ENCODE measurements at places on chromosomes 11 and 22.

DNA sequence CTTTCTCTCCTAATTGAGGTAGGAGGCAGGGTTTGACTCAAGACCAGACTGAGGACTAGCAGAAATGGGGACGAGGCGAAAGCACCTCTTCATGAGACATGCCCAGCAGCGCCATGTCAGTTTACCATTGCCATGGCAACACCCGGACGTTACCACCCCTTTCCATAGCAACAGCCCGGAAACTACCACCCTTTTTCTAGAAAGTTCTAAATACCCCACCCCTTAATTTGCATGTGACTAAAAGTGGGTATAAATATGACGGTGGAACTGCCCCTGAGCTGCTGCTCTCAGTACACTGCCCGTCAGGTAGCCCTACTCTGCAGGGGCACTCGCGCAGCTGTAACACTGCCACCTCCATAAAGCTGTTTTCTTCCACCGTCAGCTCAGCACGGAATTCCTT lies 5.9 kb upstream of the RAC2 start:
- DNase-seq: no peak

DNA sequence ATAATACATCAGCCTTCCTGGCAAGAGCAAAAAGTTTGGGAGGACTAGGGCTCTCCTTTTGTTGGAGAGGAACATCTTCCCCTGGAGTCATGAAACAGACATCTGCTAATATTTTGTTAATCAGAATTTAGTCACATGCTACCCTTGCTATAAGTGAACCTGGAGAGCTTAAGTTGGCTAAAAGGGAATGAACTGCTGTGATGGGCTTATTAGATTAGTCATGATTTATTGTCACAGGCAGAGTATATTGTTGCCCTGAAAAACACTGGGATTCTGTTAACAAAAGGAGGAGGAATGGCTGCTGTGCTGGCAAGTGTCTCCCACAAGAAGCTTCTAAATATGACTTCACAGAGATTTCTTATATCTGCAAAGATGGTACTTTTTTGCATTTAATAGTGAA lies 16.0 kb downstream of the TCP11L1 start:
- no peak for DNase-seq

GRCh38 chr11:106619320-106619990 lies 398.8 kb downstream of the GUCY1A2 start:
- DNase-seq: peak; percentile 45

- DNase-seq: peak; percentile 39
Measured at GRCh38 chr11:108069947-108070346, 51.4 kb upstream of the ACAT1 start.

DNA sequence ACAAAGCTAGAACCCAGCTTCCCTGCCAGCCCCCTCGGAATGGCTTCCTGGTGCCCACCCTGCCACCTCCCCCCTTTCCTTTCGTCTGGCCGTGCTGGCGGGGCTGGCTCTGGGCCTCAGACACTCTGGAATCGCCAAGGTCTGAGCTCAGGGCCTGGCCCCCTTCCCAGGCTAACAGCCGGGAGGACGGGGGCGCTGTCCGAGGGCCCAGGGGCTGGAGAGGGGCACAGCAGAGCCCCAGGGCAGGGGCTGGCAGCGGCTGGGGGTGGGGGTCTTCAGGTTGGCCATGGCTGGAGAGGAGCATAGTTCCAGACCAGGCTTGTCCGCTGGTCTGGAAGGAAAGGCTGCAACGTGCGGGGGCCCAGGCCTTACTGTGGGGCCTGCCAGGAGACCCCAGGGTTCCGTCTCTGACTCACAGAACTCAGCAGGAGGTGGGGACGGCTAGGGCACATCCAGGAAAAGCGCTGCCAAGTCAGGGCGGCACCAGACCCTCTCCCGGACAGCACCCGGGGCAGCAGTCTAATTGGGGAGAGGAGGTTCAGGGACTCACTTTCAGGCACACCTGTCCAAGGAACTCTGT lies 861 bp upstream of the LTBP3 start:
- DNase-seq: no peak

GRCh38 chr11:70861559-70861958 lies 390.8 kb downstream of the SHANK2 start:
- DNase-seq: no peak

GRCh38 chr22:35582861-35583670 lies 34.1 kb downstream of the MB start:
- peak; percentile 55 for DNase-seq

GRCh38 chr22:44919691-44920090 lies 90.1 kb downstream of the PHF21B start:
- no peak for DNase-seq

DNA sequence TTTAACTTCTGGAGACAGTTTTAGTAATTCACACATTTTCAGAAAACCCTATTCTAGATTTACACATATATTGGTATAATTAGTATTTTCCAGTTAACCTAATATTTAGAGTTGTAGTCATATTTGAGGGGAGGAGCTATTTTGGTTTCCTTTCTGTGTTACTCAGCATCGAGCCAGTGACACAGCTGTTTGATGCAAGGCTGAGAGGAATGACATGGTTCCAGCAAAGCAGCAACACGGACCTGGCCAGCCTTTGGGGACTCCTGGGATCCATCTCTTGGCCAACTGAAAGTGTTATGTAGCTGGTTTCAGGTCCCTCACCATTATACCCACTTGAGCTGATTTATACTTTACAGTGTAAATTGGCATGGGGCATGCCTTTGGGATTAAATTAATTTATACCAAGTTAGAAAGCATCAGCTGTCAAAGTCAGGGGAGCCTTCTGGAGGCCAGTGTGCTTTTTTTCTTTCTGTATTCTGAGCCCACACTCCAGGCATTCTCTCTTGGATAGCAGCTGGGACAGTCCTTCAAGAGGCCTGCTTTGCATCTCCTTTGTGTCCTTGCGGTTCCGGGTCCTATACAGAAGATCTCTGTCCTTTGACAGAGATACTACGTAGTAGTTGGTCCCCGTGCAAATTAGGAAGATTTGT lies 91.3 kb upstream of the SLC25A18 start:
- DNase-seq: no peak

DNA sequence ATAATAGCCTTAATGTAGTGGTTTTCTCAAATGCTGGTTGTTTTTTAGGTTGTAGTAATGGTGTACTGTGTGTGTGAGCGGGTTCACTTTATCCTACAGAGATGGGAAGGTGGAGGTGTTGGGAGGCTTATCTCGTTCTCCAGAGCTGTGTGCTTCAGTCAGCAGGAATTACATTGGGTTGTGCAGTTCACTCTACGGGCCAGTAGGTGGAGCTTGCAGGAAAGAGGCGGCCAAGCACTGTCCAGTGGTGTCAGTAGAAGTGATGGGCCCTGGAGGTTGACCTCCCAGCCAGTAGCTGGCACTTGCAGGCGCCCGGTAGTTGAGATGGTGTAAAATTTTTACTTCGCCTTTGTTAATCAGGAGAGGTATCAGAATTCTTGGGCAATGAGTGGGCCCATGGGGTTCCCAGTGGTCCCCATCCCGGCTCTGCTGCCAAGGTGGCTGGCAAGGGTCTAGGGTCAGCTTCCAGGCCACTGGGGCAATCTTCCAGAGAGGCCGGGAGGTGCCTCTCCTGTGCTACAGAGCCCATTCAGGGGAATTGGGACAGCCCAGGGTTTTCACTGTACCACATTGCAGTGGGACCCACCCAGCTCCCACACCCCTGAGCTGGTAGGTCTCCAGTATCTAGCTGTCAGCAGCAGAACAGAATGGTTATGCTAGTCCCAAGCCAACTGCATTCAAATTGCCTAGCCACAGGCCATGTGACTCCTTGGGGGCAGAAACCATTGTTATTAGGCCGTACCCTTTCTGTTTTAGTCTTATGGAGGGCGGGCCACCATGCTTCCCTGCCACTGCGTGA lies 43.9 kb downstream of the BIRC2 start:
- peak; percentile 48 for DNase-seq

DNA sequence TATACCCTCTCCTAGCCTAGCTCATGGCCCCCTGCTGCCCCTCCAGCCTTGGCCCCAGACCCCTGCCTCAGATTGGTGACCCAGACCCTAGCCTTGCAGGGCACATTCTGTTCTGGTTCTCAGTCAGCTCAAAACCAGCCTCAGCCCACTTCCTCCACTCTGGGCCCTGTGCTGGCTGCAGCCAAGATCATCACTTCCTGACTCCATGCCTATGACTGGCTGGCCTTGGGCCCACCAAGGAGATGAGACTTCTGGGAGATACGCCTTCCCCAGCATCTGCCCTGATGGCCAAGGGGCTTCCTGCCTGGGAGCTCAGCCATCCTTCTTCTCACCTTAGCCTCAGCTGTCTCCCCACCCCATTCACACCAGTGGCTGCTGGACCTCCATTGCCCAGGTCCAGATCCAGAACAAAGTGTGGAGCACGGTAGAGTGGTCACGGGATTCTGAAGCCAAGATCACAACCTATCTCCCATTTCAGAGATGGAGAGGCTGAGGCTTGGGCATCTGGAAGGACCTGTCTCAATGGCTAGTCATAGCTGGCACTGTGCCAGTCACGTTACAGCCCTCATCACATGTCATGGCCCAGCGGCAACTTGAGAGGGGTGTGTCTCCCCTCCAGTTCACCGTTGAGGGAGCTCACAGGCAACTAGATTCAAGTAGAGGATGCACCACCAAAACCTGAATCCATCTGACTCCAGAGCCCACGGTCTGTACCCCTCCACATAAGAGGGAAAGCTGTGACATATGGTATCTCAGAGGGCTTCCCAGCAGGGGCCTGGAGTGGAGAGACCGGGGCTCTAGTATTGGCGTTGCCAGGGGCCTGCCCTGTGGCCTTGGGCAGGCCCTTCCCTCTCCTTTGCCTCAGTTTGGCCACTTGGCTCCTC lies 43.0 kb upstream of the KLHL35 start:
- DNase-seq: peak; percentile 56

- no peak for DNase-seq
Measured at GRCh38 chr11:56906683-56907148, 82.0 kb upstream of the OR5AK2 start.

DNA sequence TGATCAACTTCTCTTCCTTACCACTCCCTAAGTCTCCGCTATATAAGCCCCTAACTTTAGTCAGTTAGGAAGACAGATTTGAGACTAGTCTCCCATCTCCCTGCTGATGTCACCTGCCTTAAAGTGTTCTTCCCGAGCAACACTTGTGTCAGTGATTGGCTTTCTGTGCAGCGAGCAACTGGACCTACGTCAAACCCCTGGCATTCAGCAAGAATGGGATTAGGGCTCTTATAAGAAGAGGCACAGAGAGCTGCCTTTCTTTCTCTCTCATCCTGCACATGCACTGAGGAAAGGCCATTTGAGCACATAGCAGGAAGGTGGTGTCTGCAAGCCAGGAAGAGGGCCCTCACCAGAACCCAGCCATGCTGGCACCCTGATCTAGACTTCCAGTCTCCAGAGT lies 116.6 kb upstream of the THY1 start:
- no peak for DNase-seq

- no peak for DNase-seq
Measured at GRCh38 chr11:932435-932834, 6.8 kb downstream of the AP2A2 start.

DNA sequence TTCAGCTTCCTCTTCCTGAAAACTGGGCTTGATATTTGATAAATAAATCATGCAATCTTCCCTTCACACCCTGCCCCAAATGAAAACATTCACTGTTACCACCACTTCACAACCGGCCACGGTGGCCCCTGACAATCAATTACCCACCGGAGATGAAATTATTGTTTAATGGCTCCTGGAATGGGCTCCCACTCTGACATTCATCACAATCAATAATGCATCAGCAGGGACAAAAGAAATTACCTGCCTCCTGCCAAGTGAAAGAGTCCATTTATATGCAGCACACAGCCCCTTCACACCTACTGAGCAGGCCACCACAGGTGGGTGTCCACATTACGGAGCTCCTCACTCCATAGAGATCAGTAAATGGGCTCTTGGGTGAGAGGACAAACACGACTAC lies 193.5 kb upstream of the SNX19 start:
- DNase-seq: no peak

DNA sequence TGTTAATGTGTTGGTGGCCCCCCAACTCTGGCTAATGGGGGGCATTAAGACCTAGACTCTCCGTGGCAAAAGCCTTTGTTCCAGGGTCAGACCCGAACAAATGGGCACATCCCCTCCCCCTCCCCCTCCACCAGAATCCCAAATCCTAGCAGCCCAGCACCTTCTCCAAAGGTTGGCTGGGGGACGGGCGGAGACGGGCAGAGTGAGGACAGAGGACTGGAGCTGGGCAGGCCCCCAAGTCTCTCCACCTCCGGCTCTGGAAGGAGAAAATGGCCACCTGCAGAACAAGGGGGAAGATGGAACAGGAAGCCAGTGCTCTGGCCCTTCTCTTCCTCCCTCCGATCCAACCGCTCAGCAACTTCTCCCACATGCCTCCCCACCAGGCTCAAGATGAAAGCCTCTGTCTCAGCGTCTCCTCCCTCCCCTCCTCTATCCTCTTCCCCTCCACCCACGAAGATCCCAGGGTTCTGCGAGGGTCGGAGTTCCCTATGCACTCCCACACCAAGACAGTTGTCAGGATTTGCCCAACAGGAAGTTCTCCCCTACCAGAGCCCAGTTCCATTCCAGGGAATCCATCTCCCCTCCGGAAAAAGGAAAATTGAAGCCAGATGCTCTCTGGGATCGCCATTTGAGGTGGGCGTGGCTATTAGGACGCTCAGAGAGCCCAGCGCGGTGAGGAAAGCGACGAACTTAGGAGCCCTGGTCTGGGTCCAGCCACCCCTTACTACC lies 20.1 kb downstream of the ADA2 start:
- DNase-seq: peak; percentile 86

DNA sequence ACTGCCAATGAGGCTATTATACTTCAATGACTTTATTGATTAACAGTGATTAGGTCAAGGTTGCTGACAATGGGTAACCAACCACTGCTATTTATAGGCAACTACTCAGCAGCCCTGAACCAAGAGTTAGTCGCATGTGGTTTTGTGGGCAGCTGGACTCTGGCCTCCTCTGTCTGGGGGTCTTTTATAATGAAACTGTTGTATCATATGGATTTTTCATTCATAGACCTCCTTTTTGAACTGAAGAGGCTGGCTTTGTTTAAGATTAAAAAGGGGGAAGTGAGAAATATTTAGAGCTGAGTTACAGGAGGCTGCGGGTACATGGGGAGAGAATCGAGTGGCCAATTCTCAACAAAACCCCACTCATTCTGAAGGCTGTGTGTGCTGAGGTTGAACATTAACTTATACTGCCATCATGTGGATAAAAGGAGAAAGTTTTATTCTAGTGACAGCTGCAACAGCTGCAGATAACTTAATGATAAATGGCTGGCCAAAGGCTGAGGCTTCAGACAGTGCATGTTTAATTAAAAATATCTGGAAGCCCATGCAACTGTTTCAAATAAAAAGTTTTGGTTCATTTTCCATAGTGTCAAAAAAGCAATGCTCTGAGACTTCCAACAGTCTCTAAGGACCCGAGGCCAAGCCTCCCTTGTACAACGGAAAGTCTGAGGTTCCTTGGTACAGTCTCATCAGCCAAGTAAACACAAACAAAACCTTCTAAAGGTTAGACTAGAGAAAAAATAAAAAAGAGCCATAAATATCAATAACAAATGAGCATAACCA lies 682.6 kb downstream of the KCNA4 start:
- DNase-seq: peak; percentile 78

GRCh38 chr22:42163515-42163914 lies 32.9 kb upstream of the CYP2D6 start:
- DNase-seq: no peak

GRCh38 chr11:3962406-3962840 lies 107.0 kb downstream of the STIM1 start:
- DNase-seq: peak; percentile 29

All from fibroblast of skin of right quadriceps (primary cell).